ENCODE measurements at places on chromosomes 1 and 21. TPM values are rescaled to one million over a fixed set of nuclear protein-coding genes. Genes with fewer than 3 reads are reported as not detected.

Gene ZNF648
- not detected for total RNA-seq

Gene WDR77
- total RNA-seq, result 48.8 TPM

Gene NTNG1
- total RNA-seq, result not detected

Gene SPATA17
- not detected for total RNA-seq

Gene E2F2
- total RNA-seq, result 31.3 TPM

All from activated naive CD4-positive, alpha-beta T cell treated with anti-CD3 and anti-CD28 coated beads for 36 hours (primary cell).